Psoas muscle (tissue), 8 donors: ENCODE measurements at places on chromosomes 2 and 18. TPM values are rescaled to one million over a fixed set of nuclear protein-coding genes. Genes with fewer than 3 reads are reported as not detected.

Gene FAM237A
- total RNA-seq, result not detected

Gene GATA6
- total RNA-seq, result 0.71 TPM

Gene SCYGR4
- total RNA-seq, result not detected

Gene CDH7
- total RNA-seq, result not detected

Gene CABLES1
- 1.2 TPM for total RNA-seq

Gene BCL2L11
- 9.6 TPM for total RNA-seq

Gene SERPINB12
- total RNA-seq, result not detected

Gene STARD6
- not detected for total RNA-seq
